ENCODE measurements at places on chromosomes 3 and 15.

DNA sequence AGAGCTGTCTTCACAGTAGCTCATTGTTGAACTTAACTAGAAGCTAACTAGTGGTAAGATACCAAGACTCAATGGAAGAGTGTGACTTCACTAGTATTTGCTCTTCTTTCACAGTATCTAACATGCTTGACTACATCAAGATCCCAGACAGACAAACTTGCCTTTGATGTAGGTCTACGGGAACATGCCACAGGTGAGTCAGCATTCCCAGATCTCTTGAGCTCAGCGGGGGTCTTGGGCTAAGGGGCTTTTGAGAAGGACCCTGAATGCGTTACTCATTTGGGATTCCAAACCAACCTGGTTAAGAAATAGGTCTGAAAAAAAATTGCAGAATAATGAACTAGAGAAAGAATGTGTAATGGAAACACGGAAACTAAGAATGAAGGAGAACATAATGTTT, 222.4 kb downstream of the RYR3 start:
- DNase-seq: no peak

GRCh38 chr15:39359771-39360170, 221.1 kb upstream of the THBS1 start:
- no peak for DNase-seq

DNA sequence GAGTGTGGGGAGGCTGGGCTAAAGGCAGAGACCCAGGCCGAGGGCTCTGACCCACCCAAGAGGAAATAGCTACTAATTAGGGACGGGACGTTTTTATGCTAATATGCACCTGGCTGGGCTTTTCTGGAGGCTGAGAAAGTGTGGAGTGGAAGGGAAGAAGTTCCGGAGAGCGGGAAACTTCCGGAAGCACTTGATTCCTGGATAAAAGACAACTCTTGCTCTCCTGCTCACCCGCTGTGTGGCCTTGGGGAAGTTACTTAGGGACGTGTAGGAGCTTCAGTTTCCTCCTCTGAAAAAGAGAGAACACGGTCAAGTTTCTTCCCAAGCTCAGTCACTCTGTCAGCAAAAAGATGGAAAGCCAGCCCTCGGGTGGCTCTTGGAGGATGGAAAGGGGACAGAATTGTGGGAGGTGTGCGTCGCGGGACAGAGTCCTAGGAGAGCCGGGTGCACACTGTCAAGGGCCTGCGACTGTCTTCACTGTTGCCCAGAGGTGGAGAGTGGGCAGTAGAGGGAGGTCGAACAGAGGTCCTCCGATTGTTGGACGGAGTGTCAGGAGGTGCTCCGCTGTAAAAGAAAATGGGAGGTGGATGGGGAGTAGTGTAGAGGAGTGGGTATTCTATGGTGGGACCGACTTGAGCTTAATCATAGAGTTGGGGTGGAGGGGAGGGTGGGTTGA, 43.2 kb downstream of the EPHB3 start:
- DNase-seq: no peak

DNA sequence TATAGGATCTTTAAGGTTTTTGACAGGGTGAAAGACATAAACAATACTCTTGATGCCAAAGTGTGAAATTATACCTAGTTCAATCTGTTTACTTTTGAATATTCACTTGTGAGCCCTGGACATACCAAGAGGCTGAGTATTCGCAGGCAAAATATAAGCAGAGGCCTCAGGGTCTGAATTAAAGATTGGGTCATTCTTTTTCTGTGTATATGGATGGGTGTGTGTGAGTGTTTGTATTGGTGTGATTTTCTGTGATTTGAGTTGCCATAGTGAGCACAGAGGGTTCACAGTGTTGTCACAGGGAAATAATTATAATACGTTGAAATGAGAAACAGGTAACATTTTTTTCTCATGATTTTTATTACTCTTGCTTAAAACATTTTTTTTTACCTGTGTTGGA, 770.7 kb upstream of the ALCAM start:
- no peak for DNase-seq

- no peak for DNase-seq
These were observed 33.9 kb downstream of the DZIP1L start for GRCh38 chr3:138081371-138082084.

DNA sequence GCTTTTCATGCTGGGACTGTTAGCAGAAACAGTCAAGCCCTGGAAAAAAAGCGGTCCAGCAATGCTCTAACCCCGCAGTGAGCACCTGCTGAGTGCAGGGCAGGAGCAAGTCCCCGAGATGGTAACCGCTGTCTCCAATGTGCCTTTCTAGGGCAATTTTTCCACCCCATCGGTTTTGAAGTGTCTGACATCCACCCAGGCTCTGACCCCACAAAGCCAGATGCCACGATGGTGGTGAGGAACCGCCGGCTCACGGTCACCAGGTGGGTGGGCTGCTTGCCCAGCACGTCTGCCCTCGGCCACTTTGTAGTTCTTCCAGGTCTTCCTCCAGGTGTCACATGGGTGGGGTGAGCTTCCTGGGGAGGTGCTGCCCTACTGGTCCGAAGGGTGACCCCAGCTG, 3.2 kb upstream of the ITIH3 start:
- DNase-seq: no peak

DNA sequence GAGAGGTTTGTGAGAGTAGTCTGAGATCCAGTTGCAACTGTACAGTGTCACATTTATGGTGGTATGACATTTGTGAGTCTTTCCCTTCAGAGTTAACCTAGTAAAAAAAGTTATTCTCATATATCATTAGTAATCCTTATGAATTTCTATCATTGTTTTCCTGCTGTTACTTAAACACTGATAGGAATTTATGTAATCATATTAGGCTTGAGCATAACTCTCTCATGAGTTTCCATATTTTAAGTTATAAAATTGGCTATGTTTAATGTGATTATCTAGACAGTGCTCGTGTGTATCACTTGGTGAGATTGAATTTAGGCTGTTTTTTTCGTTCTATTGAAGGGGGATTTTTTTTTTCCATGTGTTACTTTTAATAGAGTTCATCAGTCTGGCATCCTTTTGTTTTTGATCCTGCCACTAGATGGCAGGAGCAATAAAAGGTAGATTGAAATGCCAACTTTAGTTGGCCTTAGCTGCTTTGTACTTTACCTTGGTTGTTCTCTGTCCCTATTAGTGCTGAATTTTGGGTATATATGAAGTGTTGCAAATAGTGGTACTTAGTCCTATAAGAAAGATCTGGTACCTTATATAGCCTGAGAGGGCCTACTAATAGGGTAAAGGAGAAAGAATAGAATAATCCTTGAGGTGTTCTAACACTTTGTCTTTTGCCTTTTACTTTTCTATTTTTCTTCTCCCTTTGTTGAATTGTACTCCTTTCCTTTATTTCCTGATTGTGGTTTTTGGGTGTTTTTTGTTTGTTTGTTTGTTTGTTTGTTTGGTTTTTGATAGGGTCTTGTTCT, 17.9 kb downstream of the STT3B start:
- DNase-seq: no peak

DNA sequence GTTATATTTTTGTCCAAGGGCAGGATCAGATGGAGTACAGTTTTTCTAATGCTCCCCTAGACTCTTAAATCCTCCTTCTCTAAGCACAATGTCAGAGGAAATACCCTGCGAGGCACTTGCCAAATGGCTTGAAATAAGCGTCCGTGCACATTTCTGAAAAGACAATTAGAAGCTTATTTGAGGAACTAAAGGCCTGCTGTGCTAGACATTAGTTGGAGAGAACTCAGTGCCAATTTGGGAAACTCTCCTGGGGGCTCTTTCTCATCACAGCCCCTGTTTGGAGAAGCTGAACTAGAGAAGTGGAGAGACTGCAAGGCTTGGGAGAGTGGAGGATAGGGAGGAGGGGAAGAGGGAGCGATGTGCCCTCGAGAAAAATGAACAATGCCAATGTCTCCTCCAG, 247.6 kb upstream of the C2CD4B start:
- no peak for DNase-seq

DNA sequence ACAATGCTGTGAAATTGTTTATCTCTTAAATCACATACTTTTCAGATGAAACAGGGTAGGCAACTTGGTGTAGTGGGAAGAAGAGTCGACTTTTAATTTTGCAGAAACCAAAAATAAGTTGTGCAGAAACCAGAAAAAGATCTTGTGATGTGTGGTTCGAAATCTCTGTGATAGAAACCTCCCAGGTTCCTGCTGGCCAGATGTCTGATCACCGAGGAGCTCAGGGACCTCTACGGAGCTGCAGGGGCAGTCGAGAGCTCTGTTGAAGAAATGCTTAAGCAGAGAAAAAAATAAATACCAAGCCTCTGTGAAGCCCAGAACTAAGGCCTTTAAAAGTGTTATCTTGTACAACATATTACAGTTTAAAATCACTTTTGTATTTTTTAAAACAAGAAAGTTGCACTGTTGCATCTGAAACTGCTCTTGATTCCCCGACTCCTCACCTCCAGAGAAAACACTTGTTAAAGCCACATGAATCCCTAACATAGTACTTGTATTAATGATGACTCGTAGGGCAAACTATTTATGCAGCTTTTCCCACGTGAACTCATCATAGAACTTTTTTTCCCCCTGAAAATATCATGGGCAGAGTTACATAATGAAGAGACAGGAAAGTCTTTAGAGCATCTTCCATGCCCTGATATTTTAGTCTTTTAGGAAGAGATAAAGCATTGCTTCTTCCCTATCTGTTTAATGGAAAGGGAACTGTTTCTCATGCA, 51.3 kb downstream of the CCK start:
- no peak for DNase-seq
